ENCODE measurements at places on chromosomes 11 and 22.

GRCh38 chr11:133530501-133530835 is 1.8 kb downstream of the OPCML start:
- no peak for DNase-seq

DNA sequence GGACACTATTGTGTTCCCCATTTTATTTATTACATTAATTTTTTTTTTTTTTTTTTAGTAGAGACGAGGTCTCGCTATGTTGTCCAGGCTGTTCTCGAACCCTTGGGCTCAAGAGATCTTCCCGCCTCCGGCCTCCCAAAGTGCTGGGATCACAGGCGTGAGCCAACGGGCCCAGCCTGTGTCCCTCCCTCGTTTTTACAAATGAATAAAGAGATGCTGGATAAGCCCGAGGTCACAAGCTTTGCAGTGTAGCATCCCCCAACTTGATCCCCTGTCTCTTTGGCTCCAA is 297 bp upstream of the MTFP1 start:
- DNase-seq: no peak

GRCh38 chr11:15828215-15828853 is 528.0 kb downstream of the SOX6 start:
- no peak for DNase-seq

DNA sequence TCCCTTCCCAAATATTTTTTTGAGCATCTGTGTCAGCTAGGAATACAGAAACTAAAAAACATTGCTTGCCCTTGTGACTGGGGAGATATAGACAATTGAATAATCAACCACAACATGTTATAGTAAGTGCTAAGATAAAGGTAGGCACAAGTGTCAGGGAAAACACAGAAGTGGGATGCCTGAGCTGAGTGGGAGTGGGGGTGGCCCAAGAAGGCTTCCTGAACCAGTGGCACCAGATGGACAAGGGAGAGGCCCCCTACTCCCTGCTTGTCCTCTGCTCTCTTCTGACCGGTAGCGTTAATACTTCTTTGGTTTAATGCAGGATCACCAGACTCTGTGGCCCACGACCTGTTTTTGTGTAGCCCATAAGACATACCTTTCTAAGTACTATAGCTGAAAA is 48.8 kb downstream of the PACS1 start:
- DNase-seq: no peak

GRCh38 chr11:201966-202365 is 5.2 kb downstream of the BET1L start:
- DNase-seq: no peak

- no peak for DNase-seq
Observed at GRCh38 chr11:68473693-68474092, 13.1 kb downstream of the PPP6R3 start.

GRCh38 chr11:118252688-118253087 is 523 bp upstream of the MPZL3 start:
- DNase-seq: no peak

DNA sequence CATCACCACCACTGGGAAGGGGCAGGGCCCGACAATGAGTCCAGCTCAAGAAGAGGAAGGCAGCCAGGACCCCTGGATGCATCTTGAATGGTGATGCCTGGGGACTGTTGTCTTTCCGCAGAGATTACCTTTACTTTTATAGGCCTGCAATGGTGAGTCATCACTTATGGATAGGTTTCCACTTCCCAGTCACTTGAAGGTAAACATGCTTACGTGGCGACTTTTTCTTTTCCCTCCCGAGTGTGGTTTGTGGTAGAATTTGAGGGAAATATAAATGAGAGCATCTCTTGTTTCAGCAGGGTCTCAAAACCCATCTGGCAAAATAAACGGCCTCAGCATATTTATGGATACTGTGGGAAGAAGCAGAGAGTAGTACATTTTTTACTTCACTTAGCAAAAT is at the start of gene MMP13:
TSS of gene MMP13 (minus strand) at position 109 of the 400 bp plus-strand sequence. CDS start at position 82, 27 bp downstream.
- no peak for DNase-seq

DNA sequence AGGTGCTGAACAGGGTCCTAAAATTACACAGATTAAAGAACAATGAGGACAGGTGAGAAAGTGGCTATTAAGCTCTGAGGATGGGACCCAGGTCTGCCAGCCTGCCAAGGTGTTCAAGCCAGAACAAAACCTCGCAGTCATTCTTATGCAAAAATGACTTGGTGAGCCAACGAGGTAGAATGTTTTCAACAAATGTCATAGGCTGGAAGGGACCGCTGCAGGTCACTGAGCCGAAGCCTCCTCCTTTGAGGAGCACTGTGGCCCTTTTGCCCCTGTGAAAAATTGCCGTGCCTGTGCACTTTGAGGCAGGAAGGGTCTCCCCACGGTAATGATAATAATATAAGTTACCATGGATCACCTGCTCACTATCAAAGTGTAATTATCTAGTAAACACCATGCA is 216.2 kb downstream of the DSCAML1 start:
- DNase-seq: no peak

- DNase-seq: no peak
Observed at GRCh38 chr11:134607963-134608750, 196.1 kb upstream of the B3GAT1 start.

GRCh38 chr11:112113539-112114457 is 27.1 kb downstream of the SDHD start:
- no peak for DNase-seq

- DNase-seq: no peak
Observed at GRCh38 chr11:109264128-109264527, 157.9 kb upstream of the C11orf87 start.

GRCh38 chr22:26479792-26480610 is 3.6 kb downstream of the HPS4 start:
- DNase-seq: no peak

GRCh38 chr22:35467681-35468434 is 67.9 kb downstream of the MCM5 start:
- DNase-seq: no peak

GRCh38 chr11:42066113-42066512 is 606.7 kb upstream of the LRRC4C start:
- no peak for DNase-seq

- no peak for DNase-seq
Observed at GRCh38 chr11:94938095-94939055, 35.0 kb downstream of the CWC15 start.

DNA sequence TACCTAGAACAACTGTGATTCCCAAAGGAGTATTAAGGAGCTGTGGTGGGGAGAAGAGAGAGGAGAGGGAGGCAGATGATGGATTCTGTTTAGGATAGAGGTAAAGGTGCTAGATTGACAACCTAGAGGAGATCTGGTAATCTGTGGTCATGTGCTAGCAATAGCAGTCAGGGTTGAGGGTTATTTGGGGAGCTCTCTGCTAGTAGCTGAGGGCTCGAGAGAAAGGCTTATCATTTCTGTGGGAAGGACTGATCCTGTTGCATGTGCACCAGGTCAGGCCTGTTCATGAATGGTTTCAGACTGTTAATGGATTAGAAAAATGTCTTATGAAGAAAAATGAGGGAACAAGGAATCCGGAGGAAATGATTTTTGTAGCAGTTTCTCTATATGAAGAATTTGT is 63.2 kb downstream of the MTMR3 start:
- DNase-seq: no peak

- DNase-seq: no peak
Observed at GRCh38 chr11:15266999-15267398, 152.3 kb downstream of the INSC start.

GRCh38 chr11:19632499-19632834 is 80.2 kb upstream of the NAV2 start:
- no peak for DNase-seq

GRCh38 chr11:83723999-83724398 is 437.8 kb upstream of the CCDC90B start:
- no peak for DNase-seq

DNA sequence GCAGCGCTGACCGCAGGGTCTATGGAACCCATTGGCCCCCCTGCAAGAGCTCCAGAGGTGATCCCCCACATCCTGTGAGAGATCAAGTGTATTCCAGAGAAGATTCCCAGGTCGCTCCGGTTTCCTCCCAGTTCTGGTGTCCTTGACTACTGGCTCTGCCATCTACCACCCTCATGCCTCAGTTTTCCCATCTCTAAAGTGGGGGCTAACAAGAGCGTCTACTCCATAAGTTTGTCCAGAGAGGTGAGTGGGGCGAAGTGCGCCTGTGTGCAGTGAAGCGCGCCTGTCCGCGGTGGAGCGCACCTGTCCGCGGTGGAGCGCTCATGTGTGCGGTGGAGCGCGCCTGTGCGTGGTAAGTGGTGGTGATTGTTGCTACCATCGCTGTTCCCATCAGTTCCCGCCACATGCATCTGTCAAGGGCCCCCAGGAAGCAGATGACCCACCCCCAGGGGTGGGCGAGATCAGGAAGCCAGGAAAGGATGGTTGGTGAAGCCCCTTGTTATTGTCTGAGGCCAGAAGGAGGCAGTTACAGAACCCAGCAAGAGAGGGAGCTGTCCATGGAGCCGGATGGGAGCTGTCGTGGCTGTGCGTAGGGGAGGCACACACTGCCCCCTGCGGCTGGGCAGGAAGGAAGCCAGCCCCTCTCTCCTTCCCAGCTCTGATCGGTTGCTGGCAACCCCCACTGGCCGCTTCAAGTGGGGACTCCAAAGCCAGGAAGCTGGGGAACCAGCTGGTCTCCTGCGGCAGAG is 73.2 kb upstream of the FGF3 start:
- no peak for DNase-seq

DNA sequence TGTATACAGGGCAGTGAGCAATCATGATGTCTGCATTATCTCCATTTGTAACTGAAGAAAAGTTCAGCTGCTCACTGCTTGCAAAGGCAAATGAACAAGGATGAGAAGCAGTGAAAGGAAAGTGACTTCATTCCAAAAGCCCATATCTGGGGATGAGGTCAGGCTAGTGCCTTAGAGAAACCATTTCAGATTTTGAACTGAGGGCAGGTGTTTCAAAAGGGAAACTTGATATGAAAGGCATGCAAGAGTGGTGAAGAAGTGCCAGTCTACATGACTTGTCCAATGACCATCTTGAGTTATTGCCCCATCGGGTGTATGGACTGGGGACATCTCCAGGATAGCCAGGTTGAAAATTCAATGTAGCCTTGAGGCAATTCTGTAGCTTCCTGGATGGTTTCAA is 7.3 kb upstream of the APOL4 start:
- DNase-seq: no peak

- DNase-seq: no peak
Observed at GRCh38 chr11:131038597-131038996, 122.3 kb upstream of the SNX19 start.

Data from activated naive CD8-positive, alpha-beta T cell treated with anti-CD3 and anti-CD28 coated beads for 36 hours (primary cell).